NCI-H2029 treated with DMSO at 0.1 percent for 48 hours (cell line): ENCODE measurements at places on chromosomes 2 and 18.

- no peak for DNase-seq
These were observed 71.7 kb upstream of the SERPINE2 start for GRCh38 chr2:224110811-224111210.

DNA sequence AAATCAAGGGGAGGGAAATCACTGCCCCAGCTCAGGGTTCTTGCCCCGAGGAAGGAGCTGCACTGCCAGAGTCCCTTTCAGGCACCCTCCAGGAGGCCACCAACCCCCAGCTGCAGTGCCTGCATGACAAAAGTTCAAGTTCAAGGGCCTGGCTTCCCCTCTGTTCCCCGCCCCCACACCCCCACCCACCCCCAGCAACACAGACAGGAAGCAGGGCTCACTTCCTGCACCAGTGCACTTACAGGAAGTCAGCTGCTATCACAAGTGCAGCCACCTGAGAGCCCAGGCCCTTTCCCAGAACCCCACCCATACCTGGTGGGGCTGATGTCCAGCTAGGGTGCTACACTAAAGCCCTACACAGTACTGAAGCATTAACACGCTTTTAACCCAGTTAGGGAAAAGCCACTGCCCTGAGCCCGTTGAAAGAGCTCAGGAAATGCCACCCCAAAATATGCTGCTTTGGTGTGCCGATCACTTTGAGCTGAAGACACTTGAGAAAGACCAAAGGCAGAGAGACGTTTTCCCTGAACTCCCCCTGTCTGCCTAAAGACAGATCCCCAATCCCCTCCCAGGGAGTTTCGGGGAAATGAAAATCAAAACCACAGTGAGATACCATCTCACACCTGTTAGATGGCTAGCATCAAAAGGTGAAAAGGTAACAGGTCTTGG is 109.9 kb upstream of the CAB39 start:
- DNase-seq = no peak

GRCh38 chr2:38866773-38867443 is 8.8 kb downstream of the DHX57 start:
- DNase-seq = no peak

- no peak for DNase-seq
These were observed 12.0 kb upstream of the HAAO start for GRCh38 chr2:42804338-42804737.

GRCh38 chr2:209937893-209938292 is 64.5 kb upstream of the RPE start:
- no peak for DNase-seq

DNA sequence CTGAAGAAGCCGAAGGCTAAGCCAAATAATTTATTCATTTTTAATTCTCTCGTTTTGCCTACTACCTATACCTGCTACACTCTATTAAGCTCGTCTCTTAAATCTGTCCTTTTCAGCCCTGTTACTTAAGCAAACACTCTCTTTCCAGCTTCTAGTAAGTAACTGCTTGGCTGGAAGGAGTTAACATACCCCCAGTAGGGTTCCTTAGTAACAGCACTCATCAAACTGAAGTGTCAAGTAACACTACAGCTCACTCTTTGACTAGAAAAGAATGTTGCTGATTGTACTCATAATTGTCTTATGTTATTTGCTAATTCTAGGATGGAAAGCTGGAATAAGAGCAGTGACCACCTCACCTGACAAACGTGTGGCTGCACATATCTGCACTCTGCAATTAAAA is 120.0 kb upstream of the SCN7A start:
- DNase-seq = peak; percentile 43

DNA sequence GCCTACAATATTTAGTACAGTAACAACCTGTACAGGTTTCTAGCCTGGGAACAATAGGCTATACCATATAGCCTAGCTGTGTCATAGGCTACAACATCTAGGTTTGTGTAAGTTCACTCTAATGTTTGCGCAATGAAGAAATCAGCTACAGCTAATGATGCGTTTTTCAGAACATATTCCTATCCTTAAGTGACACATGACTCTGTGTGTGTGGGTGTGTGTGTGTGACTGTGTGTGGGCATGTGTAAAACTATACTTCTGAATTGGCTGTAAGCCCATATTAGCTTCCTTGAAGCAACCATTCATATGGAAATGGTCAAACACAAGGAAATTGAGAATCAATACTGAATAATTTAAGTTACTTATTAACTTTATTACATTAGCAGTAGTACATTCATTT is 120.8 kb upstream of the SULT1C3 start:
- no peak for DNase-seq
